ENCODE measurements at places on chromosomes 12 and 14.

- DNase-seq: peak; percentile 26
Measured at GRCh38 chr14:103296007-103296406, 38.0 kb upstream of the EIF5 start.

DNA sequence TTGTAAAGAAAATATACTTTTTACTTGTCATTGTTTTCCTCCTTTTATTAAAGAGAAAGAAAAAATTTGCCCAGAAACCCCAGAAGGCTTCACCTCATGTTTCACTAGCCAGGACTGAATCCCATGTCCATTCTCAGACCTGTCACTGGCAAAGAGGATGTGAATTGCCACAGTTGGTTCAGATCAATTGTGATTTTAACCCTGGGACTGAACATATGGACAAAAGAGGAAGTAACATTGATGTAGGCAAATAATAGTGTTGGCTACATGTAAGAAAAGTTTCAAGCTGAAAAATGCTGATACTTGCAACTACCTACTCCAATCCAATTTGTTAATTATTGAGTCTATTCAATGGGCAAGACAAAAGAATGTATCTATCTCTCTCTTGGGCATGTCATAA is 8.6 kb upstream of the CCDC196 start:
- DNase-seq: no peak

DNA sequence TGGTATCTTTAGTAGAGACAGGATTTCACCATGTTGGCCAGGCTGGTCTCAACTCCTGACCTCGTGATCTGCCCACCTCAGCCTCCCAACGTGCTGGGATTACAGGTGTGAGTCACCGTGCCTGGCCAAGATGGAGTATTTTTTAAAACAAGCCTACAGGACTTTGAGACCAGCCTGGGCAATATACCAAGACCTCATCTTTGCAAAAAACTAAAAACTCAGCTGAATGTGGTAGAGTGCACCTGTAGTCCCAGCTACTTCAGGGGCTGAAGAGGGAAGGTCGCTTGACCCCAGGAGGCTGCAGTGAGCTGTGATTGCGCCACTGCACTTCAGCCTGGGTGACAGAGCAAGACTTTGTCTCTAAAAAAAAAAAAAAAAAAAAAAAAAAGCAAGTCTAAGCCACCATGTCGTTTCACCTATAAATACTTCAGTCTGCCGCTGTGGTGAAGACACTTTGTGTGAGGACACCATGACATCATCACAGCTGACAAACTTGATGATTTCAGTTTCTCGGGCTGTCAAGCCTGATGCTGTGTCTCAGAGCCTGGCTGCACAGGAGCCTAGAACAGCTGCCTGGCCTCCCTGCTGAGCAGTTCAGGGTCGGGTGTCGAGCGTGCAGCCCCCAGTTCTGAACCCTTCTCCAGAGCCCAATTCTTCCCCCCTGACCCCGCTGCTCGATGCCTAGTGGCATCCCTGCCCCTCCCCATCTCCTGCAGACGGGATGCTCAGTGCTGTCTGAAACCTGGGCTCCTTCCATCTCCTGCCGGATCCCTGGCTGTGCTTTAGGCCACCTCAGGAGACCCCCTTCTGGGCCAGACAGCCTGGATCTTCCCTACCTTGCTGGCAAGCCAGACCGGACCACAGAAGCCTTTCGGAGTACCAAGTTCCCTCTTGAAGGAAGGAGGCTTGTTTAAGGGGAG is 119.2 kb upstream of the EVL start:
- no peak for DNase-seq

DNA sequence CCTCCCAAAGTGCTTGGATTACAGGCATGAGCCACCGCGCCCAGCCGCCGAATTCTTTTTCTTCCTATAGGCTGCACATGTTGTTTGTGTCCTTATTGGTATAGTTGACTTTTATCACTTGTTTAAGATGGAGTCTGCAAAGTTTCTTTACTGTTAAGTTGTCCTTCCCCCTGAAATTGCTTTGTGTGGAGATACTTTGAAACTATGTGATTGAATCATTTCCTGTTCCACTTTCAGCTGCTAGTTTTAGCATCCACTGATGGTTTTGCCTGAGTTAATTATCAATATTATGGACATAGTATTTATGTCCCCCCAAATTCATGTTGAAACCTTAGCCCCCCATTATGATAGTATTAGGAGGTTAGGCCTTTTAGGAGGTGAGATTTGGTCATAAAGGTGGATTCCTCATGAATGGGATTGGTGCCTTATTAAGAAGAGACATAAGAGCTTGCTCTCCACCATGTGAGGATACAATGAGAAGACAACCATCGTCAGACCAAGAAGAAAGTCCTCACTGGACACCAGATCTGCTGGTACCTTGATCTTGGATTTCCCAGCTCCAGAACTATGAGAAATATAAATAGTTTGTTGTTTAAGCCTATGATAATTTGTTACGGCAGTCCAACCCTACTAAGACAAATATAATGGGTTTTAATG is 34.9 kb downstream of the PPHLN1 start:
- DNase-seq: peak; percentile 6

DNA sequence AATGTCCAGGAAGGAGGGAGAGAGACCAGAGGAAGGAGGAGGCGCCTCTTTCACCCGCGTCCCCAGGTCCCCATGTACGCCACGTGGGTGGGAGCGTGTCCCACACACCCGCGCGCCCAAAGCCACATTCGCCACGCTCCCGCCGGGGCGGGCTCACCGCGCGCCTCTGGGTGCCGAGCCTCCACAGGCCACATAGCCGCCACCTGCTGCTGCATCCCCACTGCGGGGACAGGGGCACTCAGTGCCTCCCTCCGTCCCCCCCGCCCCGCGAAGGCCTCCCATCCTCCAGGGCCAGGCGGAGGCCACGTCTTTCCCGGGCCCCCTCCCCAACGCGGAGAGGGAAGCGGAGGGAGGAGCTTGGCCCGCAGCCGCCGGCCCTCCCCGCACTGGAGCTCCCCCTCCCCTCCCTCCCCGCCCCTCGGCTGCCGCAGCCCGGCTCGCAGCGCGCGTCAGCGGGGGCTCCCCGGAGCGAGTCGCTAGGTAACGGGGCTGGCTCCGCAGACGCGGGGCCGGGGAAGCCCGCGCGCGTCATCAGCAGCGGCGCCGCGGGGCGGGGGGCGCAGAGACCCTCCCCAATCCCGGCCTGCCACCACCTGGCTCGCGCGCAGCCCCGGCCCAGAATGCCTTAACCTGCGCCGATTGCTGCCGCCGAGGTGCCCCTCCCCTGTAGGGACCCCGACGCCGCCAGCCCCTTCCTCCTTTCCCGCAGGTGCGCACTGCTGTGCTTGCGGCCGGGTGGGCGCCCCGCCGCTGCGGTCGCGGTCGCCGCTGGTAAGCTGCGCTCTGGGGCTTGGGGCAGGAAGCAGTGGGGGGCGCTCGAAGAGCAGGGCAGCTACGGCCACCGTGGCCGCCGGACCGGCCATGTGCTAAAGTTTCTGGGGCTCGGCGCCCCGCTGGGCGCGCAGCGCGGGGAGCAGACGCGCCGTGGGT is 536 bp upstream of the TUNAR start:
- DNase-seq: no peak

DNA sequence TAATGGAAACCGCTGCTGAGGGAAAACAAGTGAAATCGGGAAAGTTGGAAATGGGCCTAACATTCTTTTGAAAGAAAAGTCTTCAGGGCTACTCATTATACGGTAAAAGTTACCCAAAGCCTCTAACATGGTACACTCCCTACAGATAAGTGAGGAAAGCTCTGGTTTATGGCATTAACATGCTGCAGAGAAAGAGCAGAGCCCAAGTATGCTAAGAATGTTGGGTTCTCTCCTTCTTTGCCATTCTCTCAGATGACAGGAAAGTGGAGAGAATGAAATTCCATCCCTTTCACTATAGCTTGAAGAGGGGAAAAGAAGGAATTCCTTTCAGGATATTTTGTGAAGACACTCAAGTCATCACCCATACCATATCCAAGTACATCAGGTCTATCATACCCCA is 348.0 kb downstream of the SEC23A start:
- no peak for DNase-seq

DNA sequence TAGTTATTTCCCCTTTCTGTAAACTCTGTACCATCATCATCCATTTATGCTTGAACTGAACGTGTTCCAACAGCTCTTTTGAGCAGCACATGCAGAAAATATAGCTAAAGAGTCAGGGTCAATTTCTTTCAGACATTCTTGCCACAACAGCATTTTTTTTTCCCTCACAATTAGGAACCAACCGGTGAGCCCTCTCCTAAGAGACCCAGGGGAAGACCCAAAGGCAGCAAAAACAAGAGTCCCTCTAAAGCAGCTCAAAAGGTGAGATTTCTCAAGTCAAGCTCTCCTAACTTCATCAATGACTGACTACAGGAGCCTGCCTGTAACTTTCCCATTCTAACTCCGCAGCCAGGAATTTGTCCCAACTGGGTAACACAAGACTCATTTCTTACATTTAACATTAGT is 3.5 kb downstream of the HMGA2 start:
- DNase-seq: no peak
